ENCODE measurements at places on chromosomes 13 and 19.

- no peak for DNase-seq
These were observed 18.6 kb downstream of the FCGBP start for GRCh38 chr19:39915848-39916215.

- no peak for DNase-seq
These were observed 10.7 kb downstream of the HS6ST3 start for GRCh38 chr13:96100457-96101220.

DNA sequence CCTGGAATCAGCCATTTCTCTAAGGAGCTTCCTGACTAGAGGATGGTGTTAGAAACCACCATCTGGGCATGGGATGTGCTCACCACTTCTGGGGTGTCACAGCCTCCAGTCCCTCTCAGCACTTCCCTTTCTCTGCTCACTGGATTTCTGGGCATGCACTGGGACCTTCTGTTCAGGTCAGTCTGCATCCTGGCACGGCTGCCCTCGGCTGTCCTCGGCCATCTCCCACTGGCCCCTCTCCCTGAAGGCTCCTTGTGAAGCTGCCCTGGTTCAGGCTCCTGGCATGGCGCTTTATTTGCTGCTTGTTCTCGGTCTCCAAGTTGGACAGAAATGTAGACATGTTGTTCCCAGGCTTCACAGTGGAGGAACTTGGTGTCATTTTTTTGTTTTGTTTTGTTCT lies 60.0 kb downstream of the TEX29 start:
- no peak for DNase-seq

DNA sequence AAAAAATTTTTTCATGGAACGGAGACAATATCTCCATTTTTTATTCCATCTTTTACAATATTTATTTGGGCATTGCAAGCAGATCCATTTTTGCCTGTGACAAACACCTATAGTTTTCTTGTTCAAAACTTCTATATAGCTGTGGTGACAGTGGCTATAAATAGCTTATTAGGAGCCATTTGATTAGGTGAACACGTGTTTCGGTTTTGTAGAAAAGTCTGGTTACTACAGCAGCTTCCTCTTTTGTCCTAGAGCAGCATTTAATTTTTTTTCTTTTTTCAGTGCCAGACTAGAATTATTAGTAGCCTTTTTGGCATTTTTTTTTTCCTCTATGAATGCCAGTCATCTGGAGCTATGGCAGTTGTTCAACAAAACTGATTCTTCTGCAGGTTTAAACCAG lies 123.5 kb downstream of the RXFP2 start:
- DNase-seq = no peak

- DNase-seq = no peak
These were observed 4.8 kb upstream of the LGALS7B start for GRCh38 chr19:38784224-38784623.

- no peak for DNase-seq
These were observed 842.7 kb upstream of the SLC10A2 start for GRCh38 chr13:103908911-103909310.
